Activated T-cell treated with anti-CD3 and anti-CD28 coated beads, Interleukin-2, amount 50 U/mL, for 72 hours (primary cell): ENCODE measurements at places on chromosomes 6 and 20. TPM values are rescaled to one million over a fixed set of nuclear protein-coding genes. Genes with fewer than 3 reads are reported as not detected.

Gene SNRPB
- 286 TPM for total RNA-seq

- no peak for DNase-seq
- H3K27ac ChIP-seq, result no peak overlapping the region
- H3K27me3 ChIP-seq, result no peaks in the 10 kb centered on the region
- H3K4me3 ChIP-seq, result no peak overlapping the region
- no peaks in the 10 kb centered on the region for H3K4me1 ChIP-seq
Measured at GRCh38 chr6:162721404-162721687, 6.2 kb downstream of the PRKN start.

- H3K27me3 ChIP-seq, result no peaks in the 10 kb centered on the region
- H3K36me3 ChIP-seq, result no peaks in the 10 kb centered on the region
- no peak overlapping the region for H3K27ac ChIP-seq
Measured at GRCh38 chr6:34553750-34554149, 2.4 kb downstream of the SPDEF start.

- H3K36me3 ChIP-seq, result no peaks in the 10 kb centered on the region
- H3K27ac ChIP-seq, result no peak overlapping the region
- no peaks in the 10 kb centered on the region for H3K4me1 ChIP-seq
Measured at GRCh38 chr6:102381203-102381602, 987.7 kb downstream of the GRIK2 start.

DNA sequence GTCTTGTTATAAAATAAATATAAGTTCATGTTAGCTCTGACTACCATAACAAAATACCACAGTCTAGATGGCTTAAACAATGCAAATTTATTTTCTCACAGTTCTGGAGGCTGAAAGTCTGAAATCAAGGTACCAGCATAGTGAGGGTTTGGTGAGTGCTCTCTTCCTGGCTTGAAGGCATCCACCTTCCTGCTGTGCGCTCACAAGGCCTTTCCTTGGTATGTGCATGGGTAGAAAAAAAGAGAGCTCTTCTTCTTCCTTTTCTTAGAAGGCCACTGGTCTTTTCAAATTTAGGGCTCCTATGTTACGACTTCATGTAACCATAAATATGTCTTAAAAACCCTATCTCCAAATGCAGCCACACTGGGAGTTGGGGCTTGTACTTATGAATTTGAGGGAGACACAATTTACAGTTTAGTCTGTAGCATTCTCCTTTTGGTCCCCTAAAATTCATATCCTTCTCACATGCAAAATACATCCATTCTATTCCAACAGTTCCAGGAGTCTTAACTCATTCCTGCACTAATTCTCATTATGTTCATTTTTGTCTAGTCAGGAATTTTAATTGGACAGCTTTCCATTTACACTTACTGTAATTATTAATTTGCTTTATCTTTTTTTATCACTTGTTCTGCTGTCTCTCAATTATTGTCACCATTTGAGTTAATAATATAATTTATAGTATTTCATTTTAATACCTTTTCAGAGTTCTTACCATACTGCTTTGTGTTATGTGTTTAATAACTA is 381.9 kb upstream of the EPHA7 start:
- no peak overlapping the region for H3K27ac ChIP-seq
- no peaks in the 10 kb centered on the region for H3K4me1 ChIP-seq
- no peak overlapping the region for H3K4me3 ChIP-seq
- no peaks in the 10 kb centered on the region for H3K36me3 ChIP-seq
- no peaks in the 10 kb centered on the region for H3K27me3 ChIP-seq

Gene DNAAF9
- 3.6 TPM for total RNA-seq

Gene SLC35F1
- total RNA-seq, result 2.3 TPM

DNA sequence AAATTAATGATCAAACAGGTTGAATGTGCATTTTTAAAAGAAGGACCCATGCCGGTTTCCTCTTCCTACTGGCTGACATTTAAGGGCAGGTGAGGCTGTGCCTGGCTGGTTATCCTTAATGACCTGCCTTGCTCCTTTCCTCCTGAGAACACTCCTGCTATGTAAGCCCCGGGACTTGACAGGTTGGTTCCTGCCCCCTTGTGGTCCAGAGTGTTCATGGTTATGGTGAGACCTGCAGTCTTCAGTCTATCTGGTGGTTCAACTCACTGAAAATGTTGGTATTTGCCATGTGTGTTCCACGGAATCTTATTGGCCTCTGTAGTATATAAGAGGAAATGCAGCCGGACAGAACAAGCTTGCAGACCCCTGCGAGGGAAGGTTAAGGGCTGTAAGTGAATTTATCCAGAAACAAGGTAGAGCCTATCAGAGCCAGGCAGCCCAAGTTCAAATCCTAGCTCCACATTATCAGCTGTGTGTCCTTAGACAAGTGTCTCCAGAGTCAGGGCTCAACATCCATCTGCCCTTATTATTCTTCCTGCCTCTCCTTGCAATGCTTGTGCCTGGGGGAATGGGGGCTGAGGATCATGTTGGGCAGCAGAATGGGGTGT is 5.2 kb upstream of the BPIFA3 start:
- no peak overlapping the region for H3K27ac ChIP-seq
- no peaks in the 10 kb centered on the region for H3K36me3 ChIP-seq
- DNase-seq, result peak; percentile 19
- H3K4me1 ChIP-seq, result peaks cover 4% of the 10 kb centered on the region

DNA sequence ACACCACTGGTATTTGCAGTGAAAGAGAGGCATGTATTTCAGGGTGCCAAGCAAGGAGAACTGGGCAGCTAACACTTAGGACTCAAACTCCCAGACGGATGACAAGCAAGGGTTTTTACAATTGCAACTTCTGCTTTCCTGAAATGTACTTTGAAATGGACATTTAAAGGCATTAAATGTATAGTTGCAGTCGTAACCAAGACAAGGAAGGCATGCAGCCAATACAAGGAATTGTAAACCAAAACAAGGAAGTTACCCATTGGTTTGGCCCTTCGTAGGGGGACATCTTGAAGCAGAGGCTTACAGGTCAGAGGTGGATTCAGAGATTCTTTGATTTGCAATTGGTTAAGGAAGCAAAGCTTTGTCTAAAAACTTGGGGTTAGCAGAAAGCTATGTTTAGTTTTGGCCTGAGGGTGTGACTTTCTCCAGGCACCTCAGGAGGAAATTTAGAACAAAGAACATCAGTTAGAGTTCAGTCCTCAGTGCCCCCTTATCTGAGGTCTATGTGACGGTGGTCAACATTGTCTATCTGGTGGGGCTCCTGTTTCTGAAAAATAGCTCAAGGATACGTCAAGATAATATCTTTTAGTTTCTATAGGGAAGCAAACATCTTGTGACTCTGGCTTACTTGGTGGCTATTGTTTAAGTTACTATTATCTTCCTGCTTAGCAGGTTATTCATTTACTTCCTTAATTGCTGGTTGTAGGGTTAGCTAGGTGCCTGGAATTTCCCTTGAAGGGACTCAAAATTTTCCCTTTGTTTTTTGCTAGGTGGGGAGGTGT is 266.0 kb downstream of the CD83 start:
- H3K27me3 ChIP-seq, result no peaks in the 10 kb centered on the region
- no peak for DNase-seq
- no peak overlapping the region for H3K27ac ChIP-seq
- no peaks in the 10 kb centered on the region for H3K36me3 ChIP-seq
- no peak overlapping the region for H3K4me3 ChIP-seq

DNA sequence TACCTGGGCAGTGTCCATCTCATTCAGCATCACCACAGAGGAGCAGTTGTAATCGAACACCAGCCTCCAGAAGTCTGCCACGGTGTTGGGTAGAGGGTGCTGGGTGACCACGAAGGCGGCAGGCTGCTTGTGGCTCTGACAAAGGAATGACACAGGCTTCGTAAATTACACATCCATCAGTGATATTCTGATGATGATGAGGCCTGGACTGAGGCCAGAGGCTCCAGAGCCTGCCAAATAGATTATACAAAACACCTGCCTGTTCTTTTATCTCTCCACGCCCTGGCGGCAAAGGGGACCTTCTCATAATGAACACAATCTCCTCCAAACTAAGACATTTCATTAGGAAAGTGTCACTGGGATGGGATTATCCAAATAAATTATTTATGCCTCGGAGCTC is 480.2 kb upstream of the CHD6 start:
- H3K27ac ChIP-seq, result no peak overlapping the region
- H3K27me3 ChIP-seq, result no peaks in the 10 kb centered on the region
- no peak overlapping the region for H3K4me3 ChIP-seq
- no peak for DNase-seq

Gene TMEM74B
- total RNA-seq, result 1.5 TPM

Gene TRIM10
- total RNA-seq, result 0.39 TPM

DNA sequence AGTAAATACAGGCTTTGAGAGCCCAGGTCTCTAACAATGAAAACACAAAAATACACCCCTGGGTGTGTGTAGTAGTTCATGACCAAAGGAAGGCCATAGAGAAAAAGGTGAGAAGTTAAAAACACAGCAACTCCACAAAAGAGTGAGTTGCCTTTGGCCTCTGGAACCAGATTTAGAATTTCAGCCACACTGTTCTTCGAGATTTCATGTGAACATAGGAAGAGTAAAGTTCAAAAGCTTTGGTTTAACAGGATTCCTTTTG is 43.5 kb upstream of the RIN2 start:
- H3K36me3 ChIP-seq, result no peaks in the 10 kb centered on the region
- no peaks in the 10 kb centered on the region for H3K4me1 ChIP-seq
- no peak for DNase-seq
- peaks cover 14% of the 10 kb centered on the region for H3K27me3 ChIP-seq

DNA sequence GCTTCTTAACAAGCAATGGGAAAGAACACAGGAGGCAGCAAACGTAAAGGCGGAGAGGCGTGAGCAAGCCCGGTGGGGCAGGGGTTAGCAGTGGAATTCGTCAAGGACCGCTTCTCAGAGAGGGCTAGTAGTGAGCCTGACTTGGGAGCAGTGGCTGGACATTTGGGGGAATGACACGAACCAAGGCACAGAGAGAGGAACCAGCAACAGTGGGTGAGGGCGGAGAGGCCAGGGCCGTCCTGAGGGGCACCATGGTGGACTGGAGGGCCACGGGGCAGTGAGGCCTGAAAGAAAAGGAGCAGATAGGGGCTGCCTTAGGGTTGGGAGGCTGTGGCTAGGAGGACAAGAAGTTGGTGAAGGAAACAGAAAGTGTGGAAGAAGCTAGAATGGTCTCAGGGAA is 12.1 kb upstream of the ARID1B start:
- no peaks in the 10 kb centered on the region for H3K36me3 ChIP-seq
- H3K4me3 ChIP-seq, result no peak overlapping the region
- peaks cover 11% of the 10 kb centered on the region for H3K4me1 ChIP-seq
- no peaks in the 10 kb centered on the region for H3K27me3 ChIP-seq
- no peak for DNase-seq

- H3K4me1 ChIP-seq, result peaks cover 36% of the 10 kb centered on the region
- peak overlapping the region; percentile 94 for H3K4me3 ChIP-seq
- H3K36me3 ChIP-seq, result peaks cover 27% of the 10 kb centered on the region
- no peak for DNase-seq
Measured at GRCh38 chr6:132812255-132812732, 2.1 kb upstream of the RPS12 start.

DNA sequence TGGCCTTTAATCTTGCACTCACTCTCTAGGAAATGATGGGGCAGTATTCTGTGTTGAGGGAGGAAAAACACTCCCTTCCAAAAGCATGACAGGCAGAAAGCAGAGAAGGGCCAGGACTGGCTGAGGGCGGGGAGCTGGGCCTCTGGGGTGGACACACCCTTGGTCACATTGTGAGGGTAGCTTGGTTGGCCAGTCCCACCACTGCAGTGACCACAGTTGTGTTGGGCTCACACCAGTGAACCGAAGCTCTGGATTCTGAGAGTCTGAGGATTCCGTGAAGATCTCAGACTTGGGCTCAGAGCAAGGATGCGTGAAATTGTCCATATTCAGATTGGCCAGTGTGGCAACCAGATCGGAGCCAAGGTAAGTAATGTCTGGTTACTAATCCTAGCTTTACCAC is at the start of gene TUBB1:
TSS of gene TUBB1 (plus strand) at position 213 of the 400 bp plus-strand sequence. CDS start at position 307, 94 bp downstream.
- no peak for DNase-seq
- H3K27ac ChIP-seq, result no peak within 1 kb of the TSS
- no peaks in the 10 kb centered on the region for H3K27me3 ChIP-seq
- H3K4me1 ChIP-seq, result peaks cover 38% of the 10 kb centered on the region

GRCh38 chr6:42259286-42259685 is 41.6 kb upstream of the MRPS10 start:
- peaks cover 18% of the 10 kb centered on the region for H3K36me3 ChIP-seq
- H3K4me1 ChIP-seq, result peaks cover 22% of the 10 kb centered on the region
- no peak for DNase-seq
- no peaks in the 10 kb centered on the region for H3K27me3 ChIP-seq
- H3K27ac ChIP-seq, result no peak overlapping the region
- no peak overlapping the region for H3K4me3 ChIP-seq

DNA sequence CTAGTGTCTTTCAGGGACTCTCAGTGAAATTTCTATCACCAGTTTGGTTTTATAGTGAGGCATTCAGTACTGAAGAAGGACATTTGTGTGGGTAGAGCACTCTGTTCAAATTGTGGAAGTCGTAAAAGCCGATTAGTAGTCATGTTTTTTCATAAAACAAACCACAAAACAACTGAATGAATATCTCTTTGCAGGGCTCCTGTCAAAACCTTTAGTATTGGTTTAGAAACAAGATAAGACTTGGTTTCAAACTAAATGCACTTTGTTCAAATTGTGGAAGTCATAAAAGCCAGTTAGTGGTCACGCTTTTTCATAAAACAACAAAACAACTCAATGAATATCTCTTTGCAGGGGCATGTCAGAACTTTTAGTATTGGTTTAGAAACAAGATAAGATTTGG is 23.8 kb downstream of the ADGRF4 start:
- DNase-seq, result no peak
- H3K4me1 ChIP-seq, result peaks cover 9% of the 10 kb centered on the region
- H3K4me3 ChIP-seq, result no peak overlapping the region
- H3K27ac ChIP-seq, result no peak overlapping the region
- H3K27me3 ChIP-seq, result peaks cover 25% of the 10 kb centered on the region
- H3K36me3 ChIP-seq, result peaks cover 2% of the 10 kb centered on the region

DNA sequence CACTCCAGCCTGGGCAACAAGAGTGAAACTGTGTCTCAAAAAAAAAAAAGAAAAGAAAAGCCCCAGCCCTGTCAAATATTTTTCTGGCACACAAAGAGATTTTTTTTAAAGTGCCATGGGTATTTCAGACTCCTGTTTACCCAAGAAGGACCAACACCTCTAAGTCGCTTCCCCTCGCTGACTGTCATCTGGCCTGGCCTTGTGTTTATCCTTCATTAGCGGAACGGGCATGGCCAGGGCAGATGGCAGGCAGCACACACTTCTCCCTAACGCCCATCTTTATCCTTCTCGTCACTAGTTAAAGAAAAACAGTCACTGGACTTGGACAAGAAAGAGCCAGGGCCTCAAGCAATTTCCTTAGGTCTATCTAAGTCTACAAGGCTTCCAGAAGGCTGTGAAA is 7.3 kb upstream of the CBFA2T2 start:
- H3K36me3 ChIP-seq, result no peaks in the 10 kb centered on the region
- no peak overlapping the region for H3K4me3 ChIP-seq
- DNase-seq, result no peak
- no peak overlapping the region for H3K27ac ChIP-seq
- H3K27me3 ChIP-seq, result no peaks in the 10 kb centered on the region
